Neural crest cell (in vitro differentiated cells): ENCODE measurements at places on chromosomes 12 and 14.

GRCh38 chr14:102829016-102829548 is 51.8 kb downstream of the TRAF3 start:
- DNase-seq = no peak

DNA sequence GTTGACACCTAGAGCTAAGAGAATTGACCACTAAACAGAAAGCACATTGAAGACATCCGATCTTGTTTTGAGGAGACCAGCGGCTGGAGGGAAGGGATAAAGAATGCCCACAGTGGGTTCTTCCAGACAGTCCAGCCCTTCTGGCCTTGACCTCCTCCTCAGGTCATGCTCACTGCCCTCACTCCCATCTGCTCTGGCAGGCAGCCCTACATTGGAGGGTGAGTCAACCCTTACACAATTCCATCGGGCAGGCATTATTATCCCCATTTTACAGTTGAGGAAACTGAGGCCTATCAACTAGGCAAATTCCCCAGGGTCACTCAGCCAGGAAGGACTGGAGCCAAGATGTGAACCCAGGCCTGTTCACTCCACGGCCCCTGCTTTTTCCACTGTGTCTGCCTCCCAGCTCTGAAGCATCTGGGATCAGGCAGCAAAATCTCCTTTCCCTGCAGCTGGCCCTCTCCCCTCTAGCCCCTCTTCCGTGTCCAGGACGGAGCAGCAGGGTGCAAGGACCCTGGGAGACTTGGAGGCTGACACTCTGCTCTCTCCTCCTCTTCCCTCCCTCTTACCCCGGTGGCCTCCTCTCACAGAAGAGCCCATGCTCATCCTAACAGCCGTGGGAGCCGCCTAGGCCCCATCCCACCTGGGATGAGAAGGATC is 5.3 kb downstream of the SCNN1A start:
- no peak for DNase-seq

- no peak for DNase-seq
These were observed 293.5 kb upstream of the DIO2 start for GRCh38 chr14:80504781-80505180.

DNA sequence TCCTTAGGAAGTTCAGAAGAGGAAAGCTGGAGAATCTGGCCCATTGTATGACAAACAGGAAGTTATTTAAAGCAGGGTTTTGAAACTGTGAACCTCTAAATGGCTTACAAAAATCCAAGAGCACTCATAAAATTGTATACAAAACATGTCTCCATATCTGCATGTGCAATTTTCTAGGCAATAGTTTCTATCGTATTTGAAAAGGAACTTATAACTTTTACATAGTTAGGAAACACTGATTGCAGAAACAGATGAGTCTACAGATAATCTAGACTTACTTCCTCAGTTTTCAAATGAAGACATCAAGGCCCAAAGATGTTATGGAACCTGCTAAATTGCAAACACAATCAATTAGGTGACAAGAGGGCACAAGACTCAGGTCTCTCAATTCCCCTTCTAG is 53.3 kb upstream of the ETV6 start:
- DNase-seq = no peak

DNA sequence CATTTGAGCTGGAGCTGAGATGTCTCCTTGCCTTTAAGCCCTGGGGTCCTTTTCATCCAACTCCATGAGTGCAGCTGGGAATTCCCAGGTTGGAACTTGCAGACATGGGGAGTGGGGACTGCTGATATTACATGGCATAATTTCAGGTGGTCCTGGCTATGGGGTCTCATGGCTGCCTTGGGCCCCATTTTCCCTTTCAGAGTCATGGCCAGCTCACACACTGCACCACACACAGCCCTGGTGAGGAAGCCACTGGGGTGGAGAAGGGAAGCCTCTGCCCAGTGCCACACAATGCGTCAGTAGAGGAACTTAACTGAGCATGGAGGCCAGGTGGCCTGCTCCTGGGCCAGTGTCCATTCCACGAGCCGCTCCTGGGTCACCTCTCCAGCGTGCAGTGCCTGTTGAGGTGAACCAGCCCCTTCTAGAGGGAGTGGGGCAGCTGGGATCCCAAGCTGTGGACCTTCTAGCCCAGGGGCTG is 17.3 kb upstream of the KRT86 start:
- no peak for DNase-seq

GRCh38 chr14:105919458-105920150 is 393.2 kb downstream of the TMEM121 start:
- DNase-seq = no peak

DNA sequence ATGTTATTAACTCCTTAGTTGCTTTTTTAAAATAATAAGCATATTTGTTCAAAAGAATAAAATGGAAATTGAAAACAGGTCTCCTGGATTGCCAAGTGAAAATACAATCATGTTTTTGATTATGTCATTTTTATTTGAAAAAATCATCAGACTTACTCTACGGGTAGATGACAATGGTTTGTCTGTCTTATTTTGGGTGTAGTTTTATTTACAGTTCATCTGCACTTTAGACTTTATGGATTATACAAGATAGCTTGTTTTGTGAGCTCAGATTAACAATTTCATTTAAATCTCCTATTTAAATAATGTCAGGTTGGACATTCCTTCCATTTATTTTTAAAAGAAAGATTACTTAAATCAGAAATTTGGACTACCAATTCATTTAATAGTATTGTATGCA is 14.8 kb downstream of the TMEM260 start:
- DNase-seq = no peak
